ENCODE measurements at places on chromosomes 2 and 18. TPM values are rescaled to one million over a fixed set of nuclear protein-coding genes. Genes with fewer than 3 reads are reported as not detected.

Gene PFN4
- not detected for total RNA-seq

Gene MERTK
- total RNA-seq, result 2.4 TPM

Gene CIB4
- not detected for total RNA-seq

Gene TEKT4
- total RNA-seq, result not detected

Gene RAD51AP2
- not detected for total RNA-seq

DNA sequence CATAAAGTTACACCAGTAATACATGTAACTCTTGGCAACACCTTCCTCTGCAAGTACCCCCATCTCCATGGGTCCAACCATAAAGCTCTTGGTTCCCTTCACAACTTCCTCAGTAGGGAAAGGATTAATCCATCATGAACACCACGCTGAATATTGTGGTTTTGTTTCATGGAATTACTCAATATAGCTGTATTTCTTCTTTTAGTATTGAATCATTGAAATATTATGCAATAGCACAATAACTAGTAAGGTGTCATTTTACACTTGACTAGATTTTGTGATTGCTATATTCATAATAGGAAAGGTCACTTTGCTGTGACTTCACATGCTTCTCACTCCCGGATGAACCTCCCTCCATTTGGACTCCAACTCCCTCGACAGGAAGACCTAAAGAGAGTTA is 29.7 kb upstream of the PID1 start:
- DNase-seq, result peak; percentile 21

GRCh38 chr2:47109007-47109375 is 46.1 kb downstream of the STPG4 start:
- DNase-seq, result no peak

DNA sequence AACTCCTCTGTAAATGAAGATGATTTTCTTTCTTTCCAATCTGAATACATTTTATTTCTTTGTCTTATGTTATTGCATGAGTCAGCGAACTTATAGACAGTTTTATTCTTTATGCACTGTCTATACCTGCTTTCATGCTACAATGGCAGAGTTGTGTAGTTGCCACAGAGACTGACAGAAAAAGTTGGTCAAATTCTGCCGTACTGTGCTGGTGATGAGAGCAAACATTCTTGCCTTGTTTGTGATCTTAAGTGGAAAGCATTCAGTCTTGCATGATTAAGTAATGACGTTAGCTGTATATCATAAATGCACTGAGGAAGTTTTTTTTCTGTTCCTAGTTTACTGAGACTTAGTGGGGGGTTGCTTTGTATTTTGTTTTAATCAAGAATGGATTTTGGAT is 32.9 kb downstream of the ZC3H15 start:
- no peak for DNase-seq

GRCh38 chr18:56034949-56035348 is 447.0 kb upstream of the TCF4 start:
- DNase-seq, result no peak

- peak; percentile 60 for DNase-seq
These were observed 274.7 kb upstream of the HNMT start for GRCh38 chr2:137689549-137689948.

GRCh38 chr2:240968731-240969624 is 29.4 kb upstream of the SNED1 start:
- no peak for DNase-seq

GRCh38 chr2:74845217-74845751 is 11.4 kb downstream of the HK2 start:
- peak; percentile 97 for DNase-seq

GRCh38 chr2:45273412-45274249 is 264.4 kb upstream of the SIX2 start:
- DNase-seq, result no peak

DNA sequence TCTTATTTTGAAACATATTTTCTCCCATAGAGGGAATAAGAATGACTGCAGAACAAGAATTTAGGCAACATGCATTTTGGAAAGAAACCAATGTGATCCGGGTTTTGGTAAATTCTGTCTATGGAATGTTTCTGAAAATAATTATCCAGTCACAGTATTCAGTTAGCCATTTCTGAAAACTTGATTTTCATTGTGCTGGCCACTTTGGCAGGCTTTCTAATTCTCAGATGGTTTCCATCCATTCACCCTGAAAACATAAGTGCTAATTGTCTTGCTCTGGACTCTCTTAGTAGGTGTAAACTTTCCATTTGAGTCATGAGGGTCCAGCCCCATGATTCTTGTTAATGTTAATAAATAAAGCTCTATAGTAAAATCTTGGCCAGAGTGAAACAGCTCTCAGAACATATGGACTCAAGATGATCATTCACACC is 176.5 kb downstream of the RBM43 start:
- no peak for DNase-seq

- no peak for DNase-seq
These were observed 246.3 kb upstream of the SIX2 start for GRCh38 chr2:45255563-45255962.
